ENCODE measurements at places on chromosomes 12 and 14.

- H3K27ac ChIP-seq: no peak overlapping the region
- DNase-seq: no peak
- H3K36me3 ChIP-seq: no peaks in the 10 kb centered on the region
- H3K4me3 ChIP-seq: no peak overlapping the region
- H3K4me1 ChIP-seq: no peaks in the 10 kb centered on the region
Observed at GRCh38 chr14:53380867-53381225, 227.7 kb upstream of the DDHD1 start.

GRCh38 chr12:1588575-1588947 is 5.8 kb downstream of the FBXL14 start:
- no peaks in the 10 kb centered on the region for H3K27me3 ChIP-seq
- peaks cover 16% of the 10 kb centered on the region for H3K4me1 ChIP-seq
- peaks cover 2% of the 10 kb centered on the region for H3K36me3 ChIP-seq
- H3K4me3 ChIP-seq: no peak overlapping the region
- no peak for DNase-seq

GRCh38 chr12:1566449-1567135 is 27.8 kb downstream of the FBXL14 start:
- H3K4me1 ChIP-seq: no peaks in the 10 kb centered on the region
- no peaks in the 10 kb centered on the region for H3K27me3 ChIP-seq
- no peak for DNase-seq
- H3K4me3 ChIP-seq: no peak overlapping the region
- peaks cover 6% of the 10 kb centered on the region for H3K36me3 ChIP-seq
- no peak overlapping the region for H3K27ac ChIP-seq

GRCh38 chr14:47264842-47265241 is 410.6 kb downstream of the MDGA2 start:
- no peak for DNase-seq
- H3K4me3 ChIP-seq: no peak overlapping the region
- no peaks in the 10 kb centered on the region for H3K36me3 ChIP-seq
- H3K27ac ChIP-seq: no peak overlapping the region
